Endodermal cell (in vitro differentiated cells): ENCODE measurements at places on chromosomes 2 and 18.

- peak; percentile 79 for DNase-seq
Observed at GRCh38 chr2:184598316-184599053, at the start of gene ZNF804A. ZNF804A (plus strand) TSS chr2:184598529; CDS start chr2:184598960, 431 bp downstream.

DNA sequence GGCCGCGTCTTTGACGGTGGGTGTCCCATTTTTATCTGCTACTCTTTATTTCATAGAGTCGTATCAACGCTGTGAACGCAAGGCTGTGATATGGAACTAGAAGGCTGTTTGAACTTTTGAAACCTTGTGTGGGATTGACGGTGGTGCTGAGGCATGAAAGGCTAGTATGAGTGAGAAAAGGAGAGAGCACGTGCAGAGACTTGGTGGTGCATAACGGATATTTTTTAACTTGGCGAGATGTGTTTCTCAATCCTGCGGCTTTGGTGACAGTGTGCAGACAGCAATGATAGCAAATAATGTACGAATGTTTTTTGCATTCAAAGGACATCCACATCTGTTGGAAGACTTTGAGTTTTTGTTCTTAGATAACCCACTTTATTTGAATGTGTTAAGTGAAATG, 6.2 kb downstream of the HES6 start:
- no peak for DNase-seq

DNA sequence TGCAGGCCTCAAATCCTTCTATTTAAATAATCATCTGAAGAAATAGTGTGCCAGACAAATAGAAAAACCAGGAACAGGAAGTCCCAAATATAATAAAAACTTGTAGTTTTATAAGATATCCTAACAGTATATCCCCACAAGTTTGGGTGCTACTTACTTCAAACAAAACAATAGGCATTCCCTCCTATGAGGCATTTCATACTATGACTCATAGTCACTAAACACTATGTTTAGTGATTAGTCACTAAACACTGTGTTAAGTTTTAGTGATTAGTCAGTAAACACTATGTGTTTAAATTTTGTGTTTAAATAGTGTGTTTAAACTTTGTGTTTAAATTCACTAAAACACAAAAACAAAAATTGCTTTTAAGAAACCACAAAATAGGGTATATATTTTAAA, 407.0 kb upstream of the CDH19 start:
- no peak for DNase-seq

DNA sequence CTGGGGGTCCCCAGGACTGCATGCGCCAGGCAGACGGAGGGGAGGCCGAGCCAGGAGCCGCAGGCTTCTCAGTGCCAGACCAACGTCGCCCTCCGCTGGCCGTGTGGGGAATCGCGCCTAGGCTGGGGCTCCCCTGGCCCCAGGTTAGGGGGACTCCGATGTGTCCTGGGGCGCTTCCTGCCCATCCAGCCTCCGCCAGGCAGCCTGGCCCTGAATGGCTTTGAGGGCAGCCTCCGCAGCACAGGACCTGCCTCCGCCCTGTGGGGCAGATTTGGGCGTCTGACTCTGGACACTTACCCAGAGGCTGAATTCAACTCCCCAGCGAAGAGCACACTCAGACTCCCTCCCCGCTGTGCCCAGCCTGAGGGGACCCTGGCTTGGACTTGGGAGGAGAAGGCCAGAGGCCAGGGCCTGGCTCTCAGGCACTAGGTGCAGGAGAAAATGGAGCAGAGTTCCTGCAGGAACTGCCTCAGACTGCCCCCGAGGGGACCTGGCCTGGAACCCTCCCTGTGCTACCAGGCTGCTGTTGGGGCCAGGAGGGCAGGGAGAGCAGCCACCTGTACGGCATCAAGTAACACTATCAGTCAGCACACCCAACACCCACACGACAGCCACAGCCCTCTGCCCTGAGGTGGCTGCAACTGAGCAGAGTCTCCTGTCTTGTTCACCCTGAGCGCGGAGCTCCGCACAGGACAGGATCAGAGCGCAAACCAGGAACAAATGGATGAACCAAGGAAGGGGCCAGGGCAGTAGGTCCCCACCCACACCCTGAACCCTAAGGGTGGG, 597 bp upstream of the TEKT4 start:
- peak; percentile 59 for DNase-seq

DNA sequence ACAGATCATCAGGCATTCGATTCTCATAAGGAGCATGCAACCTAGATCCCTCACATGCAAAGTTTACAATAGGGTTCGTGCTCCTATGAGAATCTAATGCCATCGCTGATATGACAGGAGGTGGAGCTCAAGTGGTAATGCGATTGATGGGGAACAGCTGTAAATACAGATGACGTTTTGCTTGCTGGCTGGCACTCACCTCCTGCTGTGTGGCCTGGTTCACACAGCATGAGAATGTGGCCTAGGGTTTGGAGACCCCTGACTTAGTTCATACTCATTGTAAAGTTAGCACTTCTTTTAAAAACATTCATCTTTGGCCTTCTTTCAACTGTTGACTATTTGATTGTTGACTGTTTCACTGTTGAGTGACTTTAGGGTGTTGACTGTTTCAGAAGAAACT, 8.7 kb upstream of the CHMP1B start:
- peak; percentile 35 for DNase-seq

DNA sequence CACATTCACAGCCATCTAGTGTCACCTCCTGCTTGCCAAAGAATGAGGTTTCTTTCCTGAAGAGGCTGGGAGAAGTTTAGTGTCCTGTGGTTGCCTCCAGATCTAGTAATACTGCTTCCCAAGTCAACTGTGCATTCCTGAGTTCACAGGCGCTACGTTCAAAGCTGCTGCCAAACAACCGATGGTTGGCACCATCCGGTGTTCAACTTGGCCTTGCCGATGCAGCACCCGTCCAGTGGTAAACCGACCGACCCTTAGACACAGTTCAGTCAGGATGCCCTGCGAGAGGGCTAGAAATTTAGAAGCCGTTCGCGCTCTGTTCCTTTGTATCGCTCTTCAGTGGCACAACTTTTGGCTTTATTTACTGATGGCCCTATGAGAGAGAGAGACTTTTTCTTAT, 28.6 kb downstream of the RMC1 start:
- no peak for DNase-seq

GRCh38 chr18:34841891-34842290, 131.8 kb downstream of the DTNA start:
- no peak for DNase-seq

GRCh38 chr2:31319406-31320175, 85.6 kb downstream of the EHD3 start:
- DNase-seq, result no peak

DNA sequence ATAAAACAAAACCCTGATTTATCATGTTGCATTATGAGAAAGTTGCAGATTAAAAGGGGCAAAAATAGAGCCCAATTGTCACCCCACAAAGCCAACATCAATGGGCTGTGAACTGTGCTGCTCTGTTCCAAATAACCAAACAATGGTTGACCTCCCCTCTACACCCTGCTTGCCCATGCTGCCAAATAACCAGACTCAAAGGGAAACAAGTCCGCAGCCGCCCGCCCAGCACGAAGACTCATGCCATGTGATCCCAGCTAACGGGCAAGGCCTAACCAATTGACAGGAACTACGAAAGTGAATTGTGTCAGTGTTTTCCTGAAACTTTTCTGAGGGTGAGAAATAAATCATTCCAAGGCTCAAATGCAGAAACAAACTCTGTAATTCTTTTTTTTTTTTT, 97.9 kb upstream of the RIOK3 start:
- no peak for DNase-seq

- peak; percentile 68 for DNase-seq
Observed at GRCh38 chr2:130963196-130963848, 126.6 kb downstream of the ARHGEF4 start.

DNA sequence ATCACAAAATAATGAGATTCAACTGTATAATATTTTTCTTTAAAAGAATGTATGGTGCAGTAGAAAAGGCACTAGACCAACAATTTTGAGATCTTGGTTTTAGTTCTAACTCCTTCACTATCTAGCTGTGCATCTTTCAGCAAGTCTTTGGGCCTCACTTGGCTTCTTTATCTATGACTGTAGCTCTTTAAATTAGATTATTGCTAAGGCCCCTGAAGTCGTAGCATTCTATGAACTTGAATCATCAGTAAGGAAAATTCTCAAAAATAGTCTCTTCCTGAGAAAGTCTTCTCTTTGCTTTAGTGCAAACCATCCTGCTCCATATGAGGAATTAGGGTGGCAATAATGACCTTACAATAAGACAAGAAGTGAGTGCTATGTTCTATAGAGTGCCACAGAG, 140.4 kb downstream of the FTCDNL1 start:
- no peak for DNase-seq

GRCh38 chr2:12006850-12007249, 260.4 kb downstream of the LPIN1 start:
- peak; percentile 79 for DNase-seq

- DNase-seq, result no peak
Observed at GRCh38 chr18:53859764-53860163, 364.7 kb downstream of the MBD2 start.

DNA sequence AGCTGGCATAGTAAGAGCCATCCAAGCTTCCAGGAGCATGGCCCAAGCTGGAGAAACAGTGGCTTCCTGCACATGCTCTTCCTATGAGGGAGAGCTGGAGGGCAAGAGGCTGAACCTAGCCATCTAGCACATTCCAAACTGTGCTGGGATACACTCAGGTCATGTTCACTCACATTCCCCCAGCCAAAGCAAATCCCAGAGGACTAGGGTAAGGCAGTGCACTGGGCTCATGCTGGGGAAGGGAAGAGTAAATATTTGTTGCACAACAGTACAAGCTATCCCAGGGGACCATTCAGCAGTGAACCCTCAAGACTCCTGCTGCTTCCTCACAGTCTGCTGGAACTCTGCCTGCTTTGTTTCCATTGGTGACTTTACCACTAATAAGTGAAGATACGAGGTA, 20.7 kb upstream of the GYPC start:
- no peak for DNase-seq

GRCh38 chr2:187358531-187358930, 89.5 kb downstream of the CALCRL start:
- no peak for DNase-seq

- DNase-seq, result no peak
Observed at GRCh38 chr18:2903006-2903405, 56.2 kb downstream of the EMILIN2 start.

DNA sequence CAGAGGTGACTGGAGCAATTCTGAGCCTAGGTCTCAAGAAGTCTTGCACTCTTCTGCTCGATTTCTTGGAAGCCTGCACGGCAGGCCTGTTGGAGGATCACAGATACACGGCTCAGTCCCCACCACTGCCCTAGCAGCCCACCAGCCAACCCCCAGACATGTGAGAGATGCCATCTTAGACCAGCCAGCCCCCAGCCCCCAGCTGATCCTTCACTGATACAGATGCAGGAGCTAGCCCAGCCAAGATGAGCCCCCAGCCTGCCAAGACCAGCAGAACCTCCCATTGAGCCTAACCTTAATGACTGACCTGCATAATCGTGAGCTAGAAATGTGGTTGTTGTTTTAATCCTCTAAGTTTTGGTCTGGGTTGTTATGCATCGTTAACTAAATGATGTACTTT, 47.5 kb downstream of the INHBB start:
- no peak for DNase-seq

DNA sequence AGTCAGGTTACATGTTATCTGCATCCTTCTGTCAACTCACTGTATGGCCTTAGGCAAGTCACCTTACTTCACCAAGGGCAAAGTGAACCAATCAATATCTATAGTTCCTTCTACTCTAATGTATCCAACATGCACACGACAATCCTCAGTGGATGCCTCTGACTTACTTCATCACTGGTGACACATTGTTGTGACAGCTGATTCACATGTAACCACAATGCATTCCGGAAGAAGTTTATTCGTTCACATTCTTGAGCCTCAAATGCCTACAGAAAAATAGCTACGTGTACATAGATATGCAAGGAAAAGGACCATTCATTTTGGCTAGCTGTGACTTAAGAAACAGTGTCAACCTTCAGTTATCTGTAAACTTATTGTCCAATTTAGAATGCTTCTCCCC, 26.3 kb upstream of the EPG5 start:
- DNase-seq, result no peak

GRCh38 chr2:174328114-174328960, 6.4 kb upstream of the SP9 start:
- DNase-seq, result peak; percentile 71

DNA sequence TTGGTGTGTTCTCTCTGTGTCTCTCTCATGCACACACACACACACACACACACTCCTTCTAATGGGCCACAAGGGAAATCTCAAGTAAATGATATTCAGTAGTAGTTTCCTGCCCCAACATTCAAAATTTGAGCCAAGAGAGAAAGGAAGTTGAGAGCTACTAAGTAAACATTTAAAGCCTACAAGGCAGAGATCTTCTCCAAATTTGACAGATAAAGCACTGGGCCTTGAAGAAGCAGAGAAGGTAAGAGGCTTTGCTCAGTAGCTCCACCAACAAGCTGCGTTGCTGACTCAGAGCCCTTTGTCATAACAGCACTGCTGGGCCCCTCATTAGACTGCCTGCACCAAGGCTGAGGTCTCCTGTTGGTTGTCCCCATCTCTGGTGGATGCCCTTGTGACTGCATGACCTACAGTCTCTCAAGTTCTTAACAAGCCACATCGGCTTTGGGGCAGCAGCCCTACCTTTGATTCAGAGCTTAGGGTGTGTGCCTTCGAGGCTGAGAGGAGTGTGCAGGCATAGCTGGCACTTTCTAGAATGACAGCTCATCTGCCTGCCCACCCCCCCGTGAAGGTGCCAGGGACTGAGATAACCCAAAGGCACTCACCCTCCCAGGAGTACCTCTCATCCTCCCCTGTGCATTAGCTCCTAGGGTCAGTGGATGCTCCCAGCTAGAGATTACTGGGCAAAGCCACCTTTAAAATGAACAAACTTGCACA, 32.3 kb upstream of the NEB start:
- no peak for DNase-seq

- DNase-seq, result no peak
Observed at GRCh38 chr2:204234248-204234647, 297.7 kb downstream of the ICOS start.

- DNase-seq, result no peak
Observed at GRCh38 chr18:58714259-58714658, 43.0 kb downstream of the MALT1 start.

GRCh38 chr2:180473456-180473855, 466.4 kb upstream of the CWC22 start:
- DNase-seq, result no peak

GRCh38 chr18:49747876-49748275, 65.5 kb downstream of the ACAA2 start:
- DNase-seq, result peak; percentile 49

GRCh38 chr2:70475266-70475665, 78.4 kb downstream of the TGFA start:
- no peak for DNase-seq

GRCh38 chr2:163475815-163476214, 260.0 kb downstream of the FIGN start:
- no peak for DNase-seq

- DNase-seq, result no peak
Observed at GRCh38 chr2:2919026-2919425, 458.6 kb downstream of the EIPR1 start.

GRCh38 chr2:239583171-239583878, 182.5 kb upstream of the HDAC4 start:
- DNase-seq, result no peak

GRCh38 chr2:228649447-228649846, 468.0 kb upstream of the SPHKAP start:
- DNase-seq, result no peak
